ENCODE measurements at places on chromosomes 4 and X. TPM values are rescaled to one million over a fixed set of nuclear protein-coding genes. Genes with fewer than 3 reads are reported as not detected.

NMU gene
- total RNA-seq, result 5.1 TPM

AFM gene
- total RNA-seq, result not detected

NUDT10 gene
- 14.7 TPM for total RNA-seq

NEUROG2 gene
- total RNA-seq, result 0.06 TPM

DMRTC1B gene
- total RNA-seq, result not detected

DNA sequence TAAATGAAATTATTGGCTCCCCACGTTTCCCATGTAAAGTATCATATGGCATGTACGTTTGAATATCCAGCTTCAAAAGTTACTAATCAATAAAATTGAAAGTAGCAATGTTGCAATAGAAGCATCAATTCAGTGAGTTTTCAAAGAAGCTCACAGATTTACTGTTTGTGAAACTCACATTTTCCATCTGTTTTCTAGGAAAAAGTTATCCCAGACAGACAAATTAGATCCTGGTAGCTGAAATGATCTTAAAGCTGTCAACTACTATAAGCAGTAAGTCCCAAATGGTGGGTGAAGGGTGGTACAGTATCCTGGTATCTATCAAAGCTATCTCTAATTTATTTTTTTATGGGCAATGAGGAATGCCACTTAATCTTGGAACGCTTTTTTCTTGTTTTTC is 60.7 kb upstream of the MXRA5 start:
- no peak for DNase-seq

GRCh38 chr4:179398414-179398813 is 1956.2 kb upstream of the AGA start:
- no peak for DNase-seq

- no peak for DNase-seq
These were observed 109.9 kb upstream of the PTPN13 start for GRCh38 chr4:86484241-86484640.

Data from Daoy (cell line).